ENCODE measurements at places on chromosomes 4 and X. TPM values are rescaled to one million over a fixed set of nuclear protein-coding genes. Genes with fewer than 3 reads are reported as not detected.

DNA sequence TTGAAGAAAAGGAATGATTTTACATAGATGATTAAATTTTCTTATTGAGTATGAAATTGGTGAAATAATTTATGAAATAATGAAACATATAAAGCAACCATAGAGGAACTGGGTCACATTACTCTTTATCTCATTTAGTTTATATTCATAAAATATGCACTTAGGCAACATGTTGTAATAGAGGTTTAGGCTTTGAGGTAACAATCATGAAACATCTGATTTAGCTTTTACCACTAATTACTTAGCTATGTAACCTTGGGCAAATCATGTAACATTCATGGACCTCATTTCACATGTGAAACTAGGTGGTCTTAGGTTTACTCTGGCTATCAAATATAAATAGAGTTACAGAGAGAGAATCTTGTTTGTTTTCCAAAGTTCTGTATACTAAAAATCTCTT lies 54.5 kb upstream of the SMARCA5 start:
- H3K4me1 ChIP-seq = peaks cover 15% of the 10 kb centered on the region
- no peak overlapping the region for H3K4me3 ChIP-seq
- no peak for DNase-seq
- no peak overlapping the region for H3K27ac ChIP-seq

GRCh38 chr4:122163301-122163700 lies 11.2 kb downstream of the BLTP1 start:
- H3K27me3 ChIP-seq = no peaks in the 10 kb centered on the region
- no peaks in the 10 kb centered on the region for H3K36me3 ChIP-seq
- no peak overlapping the region for H3K27ac ChIP-seq
- DNase-seq = no peak
- H3K4me1 ChIP-seq = peaks cover 7% of the 10 kb centered on the region

DNA sequence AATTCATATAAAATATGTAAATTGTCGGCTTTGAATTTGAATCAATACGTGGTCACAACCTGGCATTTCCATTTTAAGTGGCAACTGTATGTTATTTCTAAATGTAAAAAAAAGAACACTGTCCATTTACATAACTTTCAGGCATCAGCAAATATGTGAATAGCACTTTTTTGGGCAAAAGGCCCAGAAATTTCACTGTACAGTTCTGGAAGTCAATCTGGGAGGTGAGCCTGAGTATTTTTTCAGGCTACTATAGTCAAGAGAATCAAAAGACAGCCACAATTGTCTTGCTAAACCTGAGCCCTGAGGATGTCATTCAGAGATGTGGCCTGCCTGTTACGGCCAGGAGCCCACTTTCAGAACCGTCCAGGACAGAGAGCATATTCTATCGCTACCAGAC lies 543.9 kb upstream of the MAGEB2 start:
- H3K27me3 ChIP-seq = no peaks in the 10 kb centered on the region
- H3K4me1 ChIP-seq = no peaks in the 10 kb centered on the region
- no peaks in the 10 kb centered on the region for H3K36me3 ChIP-seq
- DNase-seq = no peak

IL1RAPL1 gene
- 0.13 TPM for total RNA-seq

PABPC5 gene
- 1.7 TPM for total RNA-seq

PLCXD1 gene
- total RNA-seq = 131 TPM

Measured in WTC11 (cell line).